ENCODE measurements at places on chromosomes 2 and 18.

DNA sequence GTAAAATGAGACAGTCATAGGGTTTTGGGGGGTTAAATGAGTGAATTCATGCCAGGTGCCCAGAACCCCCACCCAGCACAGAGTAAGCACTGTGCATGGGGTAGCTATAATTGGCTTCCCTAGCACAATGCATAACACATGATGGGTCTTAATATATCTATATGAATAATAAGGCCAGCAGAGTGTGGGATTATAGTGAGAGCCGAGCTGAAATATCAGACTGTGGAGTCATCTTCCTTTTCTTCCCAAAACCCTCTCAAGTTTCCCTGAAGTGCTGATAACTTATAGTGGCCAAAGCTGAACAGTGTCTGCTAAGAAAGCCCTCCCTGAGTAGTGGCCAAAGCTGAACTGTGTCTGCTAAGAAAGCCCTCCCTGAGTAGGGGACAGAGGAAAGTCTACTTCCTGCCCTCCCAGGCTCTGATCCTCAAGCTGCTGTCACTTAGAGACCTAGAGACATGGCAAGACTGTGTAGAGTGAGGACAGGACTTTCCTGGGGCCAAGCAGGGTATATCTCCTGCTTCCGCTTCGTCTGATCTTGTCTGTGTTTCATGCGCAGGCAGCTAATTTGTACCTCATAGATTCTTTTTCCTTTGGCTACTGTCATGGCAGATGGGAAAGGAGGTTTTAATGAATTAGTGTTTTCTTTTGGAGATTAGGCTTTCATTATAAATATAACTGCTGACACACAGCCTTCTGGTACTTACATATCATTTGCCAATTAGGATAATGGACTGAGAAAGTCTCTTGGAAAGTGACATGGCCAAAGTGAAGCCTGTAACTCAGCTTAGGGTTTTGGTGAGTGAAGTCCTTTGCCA, 94.9 kb downstream of the FHOD3 start:
- DNase-seq = no peak

GRCh38 chr2:225041851-225042799, at the start of gene DOCK10:
Gene DOCK10, minus strand, starts transcription at chr2:225042468. Its CDS starts 94 bp downstream, at chr2:225042374.
- no peak for DNase-seq

GRCh38 chr2:205889114-205889513, 196.9 kb downstream of the INO80D start:
- no peak for DNase-seq

GRCh38 chr2:170017860-170018532, 160.0 kb upstream of the MYO3B start:
- DNase-seq = no peak

GRCh38 chr2:215680605-215681598, 245.0 kb upstream of the FN1 start:
- DNase-seq = peak; percentile 9

GRCh38 chr2:181546086-181546485, 88.9 kb downstream of the ITGA4 start:
- DNase-seq = no peak

DNA sequence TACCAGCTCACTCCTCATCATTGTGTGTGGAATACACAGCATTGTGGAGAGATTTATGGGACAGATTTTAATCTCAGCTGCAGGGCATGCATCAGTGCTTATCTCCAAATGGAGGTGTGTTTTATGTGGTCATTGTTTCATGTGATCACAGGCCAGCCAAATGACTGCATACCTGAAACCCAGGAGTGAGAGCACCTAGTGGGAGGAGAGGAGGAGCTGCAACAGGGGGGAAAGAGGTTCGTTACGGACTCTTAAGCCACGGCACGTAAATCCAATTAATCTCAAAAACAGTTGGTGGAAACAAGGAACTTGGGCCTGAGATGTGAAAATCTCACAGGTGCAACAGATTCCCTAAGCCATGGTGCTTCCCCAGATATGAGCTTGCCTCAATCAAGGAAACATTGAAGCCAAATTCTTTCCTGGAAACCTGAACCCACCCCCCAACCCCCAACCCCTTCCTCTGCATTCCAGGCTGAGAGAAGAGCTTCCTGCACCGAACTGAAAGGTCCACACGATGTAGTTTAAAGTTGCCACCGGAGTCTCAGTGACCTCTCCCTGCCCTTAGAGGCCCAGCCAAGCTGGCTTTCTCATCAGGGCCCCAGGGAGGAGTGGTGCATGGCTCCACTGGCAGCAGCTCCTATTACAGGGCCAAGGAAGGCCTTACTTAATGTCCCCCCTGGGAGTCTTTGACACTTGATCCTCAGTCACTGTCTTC, 167.4 kb downstream of the C1D start:
- DNase-seq = no peak

DNA sequence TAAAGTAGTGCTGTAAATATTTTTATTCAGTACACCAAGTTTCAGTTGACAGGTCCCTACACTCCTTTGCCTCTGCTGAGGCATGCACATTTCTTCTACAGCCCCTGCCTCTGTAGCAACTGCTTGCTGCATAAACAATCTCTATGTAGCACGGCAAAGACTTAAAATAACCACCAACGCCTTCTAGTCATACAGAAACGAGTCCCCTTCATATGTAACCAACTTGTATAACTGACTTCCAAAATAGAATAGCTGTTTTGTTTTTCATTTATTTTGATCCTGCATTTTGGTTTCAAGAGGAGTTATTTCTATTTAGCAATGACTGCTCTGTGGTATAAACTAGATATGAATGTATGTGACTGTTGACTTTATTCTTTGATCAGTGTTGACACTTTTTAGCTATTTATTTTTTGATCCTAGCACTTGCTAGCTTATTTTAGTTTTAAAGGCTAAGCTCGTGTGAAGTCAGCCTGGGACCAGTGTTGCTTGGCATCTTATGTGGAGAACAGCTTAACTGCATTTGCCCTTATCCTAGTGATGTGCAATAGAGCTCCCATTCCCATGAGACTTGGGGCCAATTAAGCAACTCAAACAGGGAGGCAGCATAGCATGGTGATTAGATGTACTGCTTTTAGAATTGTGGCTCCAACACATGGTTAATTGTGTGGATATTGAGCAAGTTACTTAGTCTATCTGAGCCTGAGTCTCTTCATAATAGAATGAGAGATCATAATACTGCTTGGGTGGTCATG, 79.6 kb downstream of the HRH4 start:
- DNase-seq = no peak

GRCh38 chr2:184370954-184371353, 227.4 kb upstream of the ZNF804A start:
- DNase-seq = no peak

- DNase-seq = no peak
These were observed 285.1 kb downstream of the TMX3 start for GRCh38 chr18:68429841-68430240.

DNA sequence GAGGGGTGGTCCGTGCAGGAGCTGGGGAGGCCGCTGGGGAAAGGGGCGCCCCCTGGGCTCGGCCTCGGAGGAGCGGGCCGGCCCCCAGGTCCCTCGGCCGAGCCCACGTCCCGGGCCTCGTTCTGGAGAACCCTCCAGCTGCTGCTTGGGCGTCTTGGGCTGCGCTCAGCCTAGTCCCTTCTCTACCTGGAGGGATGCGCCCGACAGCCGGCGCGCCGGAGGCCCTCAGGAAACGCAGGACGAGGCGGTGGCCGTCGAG, 293 bp upstream of the D2HGDH start:
- DNase-seq = no peak

DNA sequence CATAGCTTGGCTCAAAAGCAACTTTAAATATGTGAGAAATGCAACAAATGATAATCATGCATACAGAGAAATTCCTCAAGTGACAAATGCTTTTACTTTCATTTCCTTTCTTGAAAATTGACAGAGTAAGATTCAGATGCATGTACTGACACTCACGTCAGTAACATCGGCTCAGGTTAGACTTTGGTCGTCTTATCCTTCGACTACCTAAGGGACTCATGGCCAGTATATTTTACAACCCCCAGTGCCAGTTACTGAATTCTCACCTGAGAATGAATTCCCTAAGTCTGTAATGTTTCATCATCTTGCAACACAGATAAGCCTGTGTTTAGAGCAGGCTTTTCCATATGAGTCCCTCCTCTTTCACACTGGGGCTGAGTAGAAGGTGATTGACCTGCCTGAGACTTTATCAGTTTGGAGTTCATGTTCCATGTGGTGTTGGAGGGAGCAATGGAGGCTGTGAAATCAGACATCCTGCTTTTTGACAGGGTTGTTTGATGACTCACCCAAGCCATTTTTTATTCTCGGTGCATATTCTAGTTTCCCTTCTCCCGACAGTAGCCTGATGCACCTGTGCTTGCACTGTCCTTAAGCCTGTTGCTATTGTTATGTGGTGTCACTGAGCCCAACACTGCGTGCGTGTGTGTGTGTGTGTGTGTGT, 30.5 kb upstream of the ATP8B1 start:
- DNase-seq = no peak

GRCh38 chr2:15456352-15456751, 104.8 kb downstream of the NBAS start:
- no peak for DNase-seq

DNA sequence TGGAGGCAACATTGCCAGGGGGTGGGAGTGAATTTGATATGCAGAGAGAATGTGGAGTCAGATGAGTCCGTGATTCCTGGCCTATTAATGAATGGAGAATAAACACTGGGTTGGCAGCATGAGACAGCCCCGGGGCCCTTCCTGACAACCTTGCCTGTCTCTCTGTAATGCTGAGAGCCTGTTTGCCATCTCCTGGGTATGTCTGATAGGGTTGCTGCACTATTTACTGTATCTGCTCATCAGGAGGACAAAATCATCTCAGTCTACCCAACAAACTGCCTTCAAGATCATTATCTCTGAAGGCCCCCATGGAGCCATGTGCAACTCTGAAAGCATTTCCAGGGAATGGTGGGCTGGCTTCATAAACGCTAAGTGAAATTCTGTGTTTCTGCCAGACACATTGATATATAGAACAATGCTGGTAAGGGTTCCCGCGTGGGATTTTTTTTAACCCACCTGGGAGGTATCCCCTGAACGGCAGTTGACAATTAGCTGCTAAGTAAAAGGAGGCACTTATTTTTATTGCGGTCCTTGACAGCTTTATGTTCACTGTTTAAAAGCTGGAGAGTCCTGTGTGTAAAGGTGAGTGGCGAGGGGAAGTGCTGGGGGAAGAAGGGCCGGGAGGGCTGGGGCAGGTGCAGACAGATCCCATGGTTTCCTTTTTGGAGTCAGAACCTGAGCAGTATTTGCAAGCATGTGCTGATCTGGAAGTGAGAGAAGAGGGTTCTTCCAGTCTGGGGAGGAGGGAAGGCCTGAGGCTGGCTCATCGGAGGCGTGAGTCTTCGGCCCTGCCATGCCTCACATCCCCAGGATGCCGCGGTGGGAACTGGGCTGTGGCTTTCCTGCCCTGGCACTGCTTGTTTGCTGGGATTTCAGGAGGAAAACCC, 64.8 kb downstream of the ARHGAP25 start:
- no peak for DNase-seq

DNA sequence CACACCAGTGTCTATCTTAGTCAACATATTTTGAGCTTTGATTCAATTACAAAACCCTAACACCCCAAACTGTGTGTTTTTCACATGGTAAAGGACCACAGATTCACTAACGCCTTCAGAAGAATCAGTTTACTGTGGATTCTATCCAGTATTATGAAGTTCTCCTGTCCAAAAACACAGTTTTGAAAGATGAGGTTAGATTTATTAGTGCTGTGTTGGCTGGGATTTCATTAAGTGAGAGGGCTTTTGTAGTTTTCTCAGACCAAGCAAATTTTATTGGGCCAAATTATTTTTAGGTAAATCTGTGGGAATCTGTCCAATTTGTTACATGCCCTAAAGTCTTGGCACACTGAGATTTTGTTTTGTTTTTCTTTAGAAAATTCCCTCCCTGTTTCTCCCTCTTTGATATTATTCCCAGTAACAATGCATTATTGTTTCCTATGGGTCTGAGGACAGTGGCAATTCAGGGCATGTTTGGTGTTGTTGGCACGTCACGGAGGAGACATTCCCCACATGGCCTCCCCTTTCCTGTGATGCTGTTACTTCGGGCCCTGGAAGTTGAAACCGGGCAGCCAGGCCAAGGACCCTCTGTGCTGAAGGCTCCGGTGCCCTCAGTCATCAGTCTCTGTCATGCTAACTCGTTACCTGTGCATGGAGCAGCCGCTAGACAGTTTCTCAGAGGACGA, 87.5 kb upstream of the ALKAL2 start:
- DNase-seq = no peak
